ENCODE measurements at places on chromosomes 12 and 14. TPM values are rescaled to one million over a fixed set of nuclear protein-coding genes. Genes with fewer than 3 reads are reported as not detected.

The CCDC177 gene
- total RNA-seq, result 0.04 TPM

The PLA2G1B gene
- total RNA-seq, result not detected

The EML1 gene
- 38.3 TPM for total RNA-seq

The GLIPR1L1 gene
- not detected for total RNA-seq

The ADSS1 gene
- 6.7 TPM for total RNA-seq

Measured in A549 treated with dexamethasone at 1 μM for 4 hours (cell line).